ENCODE measurements at places on chromosomes 5 and 9.
A peak's percentile ranks its signal among the peaks of the same experiment; 100 is the strongest.

DNA sequence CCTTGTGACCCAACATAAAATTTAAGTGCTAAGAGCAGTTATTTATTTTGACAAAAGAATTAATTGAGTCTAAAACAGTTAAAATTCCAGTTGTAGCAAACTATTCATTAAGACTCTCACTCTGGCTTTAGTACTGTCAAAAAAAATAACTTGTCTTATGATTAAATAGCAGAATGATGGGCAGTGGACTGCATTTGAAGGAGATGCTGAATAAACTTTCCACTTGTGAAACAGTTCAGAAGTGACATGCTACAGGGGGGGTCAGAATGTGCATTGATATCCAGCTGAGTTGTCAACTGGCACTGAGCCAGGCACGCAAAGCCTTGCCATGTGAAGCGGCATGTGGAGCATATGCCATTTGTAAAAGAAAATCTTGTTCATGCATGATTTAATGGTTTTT is 76.0 kb downstream of the FCHO2 start:
- no peak for DNase-seq

- DNase-seq = no peak
Observed at GRCh38 chr9:83007521-83008300, 55.2 kb downstream of the RASEF start.

- DNase-seq = no peak
Observed at GRCh38 chr5:41517909-41518308, 7.5 kb upstream of the PLCXD3 start.

DNA sequence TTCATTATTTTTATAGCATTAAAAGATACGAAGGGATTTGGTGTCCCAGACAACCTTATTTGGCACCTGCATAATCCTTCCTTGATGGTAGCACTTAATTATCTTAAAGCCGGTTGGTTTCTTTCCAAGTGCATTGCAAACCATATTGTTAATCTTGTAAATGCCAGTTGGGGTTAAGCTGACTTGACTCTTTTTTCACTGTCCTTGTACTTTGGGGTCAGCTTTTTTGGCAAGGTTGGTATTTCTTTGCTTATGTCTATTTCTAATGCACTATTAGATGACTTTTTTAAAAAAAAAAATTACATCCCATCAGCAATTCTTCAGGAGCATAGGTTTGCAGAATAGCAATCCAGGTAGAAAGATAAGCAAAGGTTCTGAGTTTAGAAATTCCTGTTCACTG is 466.8 kb upstream of the TLE4 start:
- no peak for DNase-seq

DNA sequence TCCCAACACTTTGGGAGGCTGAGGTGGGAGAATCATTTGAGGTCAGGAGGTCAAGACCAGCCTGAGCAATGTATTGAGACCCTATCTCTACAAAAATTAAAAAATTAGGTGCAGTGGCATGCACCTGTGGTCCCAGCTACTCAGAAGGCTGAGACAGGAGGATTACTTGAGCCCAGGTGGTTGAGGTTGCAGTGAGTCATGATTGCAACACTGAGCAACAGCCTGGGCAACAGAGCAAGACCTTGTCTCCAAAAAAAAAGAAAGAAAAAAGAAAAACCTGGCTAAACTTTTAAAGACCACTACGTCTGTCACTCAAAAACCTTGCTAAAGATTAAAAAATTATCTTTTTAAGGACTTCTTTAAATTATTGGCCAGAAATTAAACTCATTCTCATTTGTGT is 59.8 kb upstream of the ABCA1 start:
- DNase-seq = peak; percentile 22

- DNase-seq = no peak
Observed at GRCh38 chr5:159837860-159838259, 78.4 kb upstream of the ADRA1B start.

GRCh38 chr5:164555809-164556208 is 1050.4 kb downstream of the MAT2B start:
- no peak for DNase-seq

- no peak for DNase-seq
Observed at GRCh38 chr9:121860744-121861143, 209.3 kb downstream of the DAB2IP start.

GRCh38 chr9:37410969-37411785 is 11.3 kb upstream of the GRHPR start:
- DNase-seq = peak; percentile 12

- DNase-seq = no peak
Observed at GRCh38 chr5:60887746-60888145, 43.7 kb upstream of the ELOVL7 start.

DNA sequence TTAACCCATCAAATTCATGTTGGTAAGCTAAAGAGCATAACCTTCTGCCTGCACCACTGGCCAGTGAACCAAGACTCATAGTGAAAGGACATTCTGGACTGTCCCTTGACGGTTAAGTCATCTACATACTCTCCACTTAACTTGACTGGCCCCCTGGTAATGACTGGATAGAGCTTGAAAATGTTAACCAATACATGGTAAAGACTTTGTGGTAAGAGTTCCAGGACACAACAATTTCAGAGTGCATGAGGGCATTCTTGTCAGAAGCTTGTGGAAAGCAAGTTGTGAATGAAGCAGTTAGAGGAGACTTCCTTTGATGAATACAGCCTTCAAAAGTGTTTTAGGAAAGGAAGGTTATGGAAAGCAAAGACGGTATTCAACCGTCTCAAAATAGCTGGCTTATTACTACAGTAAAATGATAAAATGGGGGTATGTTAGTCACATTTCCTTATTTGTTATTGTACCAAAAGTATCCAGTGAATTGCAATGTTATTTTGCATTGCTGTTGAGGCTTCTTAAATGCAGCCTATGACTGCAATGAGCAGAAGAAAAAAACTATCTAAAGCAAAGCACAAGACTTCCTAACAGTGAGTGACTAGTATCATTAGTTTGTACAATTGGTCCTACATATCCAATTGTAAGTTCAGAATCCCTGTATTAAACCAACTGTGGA is 47.2 kb upstream of the DAB2 start:
- DNase-seq = no peak

GRCh38 chr5:136005476-136005875 is 23.3 kb upstream of the TGFBI start:
- no peak for DNase-seq

DNA sequence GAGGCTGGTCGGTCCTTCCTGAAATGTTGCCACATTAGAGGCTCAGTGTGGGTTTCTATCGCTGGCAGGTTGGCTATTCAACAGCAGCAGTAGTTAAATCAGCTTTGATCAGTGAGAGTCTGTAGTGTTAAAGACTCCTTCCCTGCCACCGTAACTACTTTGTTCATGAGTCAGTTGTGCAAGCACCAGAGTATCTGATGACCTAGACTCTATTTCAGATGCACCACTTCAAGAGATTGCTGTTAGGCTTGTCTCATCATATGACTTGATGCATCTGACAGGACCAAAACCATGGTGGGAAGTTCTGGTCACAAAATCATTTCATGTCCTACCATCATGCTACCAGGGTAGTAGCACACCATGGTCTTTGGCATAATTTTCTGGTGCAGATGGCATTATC is 482.7 kb upstream of the MPDZ start:
- DNase-seq = no peak
